ENCODE measurements at places on chromosomes 6 and 20.

DNA sequence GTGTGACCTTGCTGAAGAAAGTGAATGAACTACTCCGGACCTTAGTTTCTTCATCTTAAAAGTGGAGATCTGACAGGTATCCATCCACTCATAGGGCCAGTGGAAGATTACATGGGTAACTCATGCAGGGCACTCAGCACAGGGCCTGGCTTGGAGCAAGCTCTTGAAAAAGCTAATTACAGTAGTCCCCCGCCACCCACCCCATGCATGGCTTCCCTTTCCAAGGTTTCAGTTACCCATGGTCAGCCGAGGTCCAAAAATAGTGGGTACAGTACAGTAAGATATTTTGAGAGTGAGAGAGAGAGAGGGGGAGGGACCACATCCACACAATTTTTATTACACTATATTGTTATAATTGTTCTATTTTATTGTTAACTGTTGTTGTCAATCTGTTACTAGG is 7.1 kb upstream of the PMEPA1 start:
- DNase-seq: no peak

DNA sequence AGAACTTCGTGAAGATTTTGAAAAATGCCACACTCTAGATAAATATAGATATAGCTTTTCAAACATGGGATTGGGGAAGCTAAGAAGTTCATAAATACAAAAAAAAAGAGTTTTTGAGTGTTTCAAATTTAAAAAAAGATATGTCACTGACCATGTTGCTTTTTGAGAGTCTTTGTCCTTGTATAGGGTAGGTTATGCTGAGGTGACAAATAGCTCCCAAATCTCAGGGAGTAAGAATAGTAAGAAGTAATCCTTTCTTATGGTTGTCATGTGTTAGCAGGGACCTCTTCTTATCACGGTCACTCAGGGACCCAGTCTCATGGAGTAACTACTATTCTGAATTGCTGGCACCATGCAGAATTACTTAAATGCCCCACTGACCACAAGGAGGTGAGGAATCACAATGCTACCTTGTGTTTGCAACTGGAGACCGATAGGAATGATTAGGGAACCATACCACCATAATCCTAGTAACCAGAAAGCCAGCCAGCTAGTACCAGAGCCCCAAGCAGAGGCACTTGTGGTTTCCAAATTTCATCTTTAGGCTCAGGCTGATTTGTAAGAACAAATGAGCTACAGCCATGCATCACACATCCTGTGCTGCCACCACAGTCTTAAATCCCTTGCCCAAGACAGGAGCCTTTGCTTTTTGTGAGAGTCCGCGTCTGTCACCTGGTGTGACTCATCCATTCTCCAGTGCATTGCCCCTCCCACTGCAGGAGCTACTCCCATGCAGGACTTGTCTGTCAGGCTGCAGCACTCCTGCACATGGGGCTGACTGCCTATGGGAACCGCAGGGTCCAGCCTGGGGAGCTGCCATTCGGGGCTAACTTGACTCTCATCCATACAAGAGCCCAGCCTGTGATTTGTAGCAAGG is 42.4 kb upstream of the ADGRF4 start:
- DNase-seq: no peak

DNA sequence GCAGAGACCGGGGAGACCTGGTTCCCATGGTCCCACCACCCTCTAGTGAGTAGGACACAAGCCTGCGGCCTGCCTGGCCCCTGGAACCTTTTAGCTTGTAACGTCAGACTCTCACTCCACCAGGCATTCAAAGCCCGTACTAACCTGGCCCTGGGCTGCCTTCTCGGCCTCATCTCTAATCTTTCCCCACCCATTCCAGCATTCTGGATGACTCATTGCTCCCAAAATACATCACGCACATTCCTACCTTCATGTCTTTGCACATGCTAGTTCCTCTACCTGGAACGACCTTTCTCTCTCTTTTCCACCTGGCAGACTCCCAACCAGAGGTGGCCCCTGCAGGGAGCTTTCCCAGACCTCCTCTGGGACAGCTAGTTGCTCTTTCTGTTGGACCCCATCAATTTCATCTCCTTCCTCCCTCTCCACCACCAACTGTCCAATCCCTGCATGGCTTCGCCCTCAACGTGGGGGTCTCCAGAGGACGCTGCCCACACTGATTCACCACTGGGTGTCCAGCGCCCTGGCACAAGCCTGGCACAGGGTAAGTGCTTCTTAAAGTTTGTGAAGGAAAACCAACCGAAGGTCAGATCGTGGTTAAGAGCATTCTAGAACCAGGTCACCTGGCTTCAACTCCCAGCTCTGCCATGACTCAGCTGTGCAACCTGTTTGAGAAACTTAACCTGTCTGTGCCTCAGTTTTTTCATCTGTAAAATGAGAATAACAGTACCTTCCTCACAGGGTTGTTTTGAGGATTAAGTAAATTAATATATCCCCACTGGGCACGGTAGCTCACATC is 35.2 kb downstream of the JPH2 start:
- no peak for DNase-seq

DNA sequence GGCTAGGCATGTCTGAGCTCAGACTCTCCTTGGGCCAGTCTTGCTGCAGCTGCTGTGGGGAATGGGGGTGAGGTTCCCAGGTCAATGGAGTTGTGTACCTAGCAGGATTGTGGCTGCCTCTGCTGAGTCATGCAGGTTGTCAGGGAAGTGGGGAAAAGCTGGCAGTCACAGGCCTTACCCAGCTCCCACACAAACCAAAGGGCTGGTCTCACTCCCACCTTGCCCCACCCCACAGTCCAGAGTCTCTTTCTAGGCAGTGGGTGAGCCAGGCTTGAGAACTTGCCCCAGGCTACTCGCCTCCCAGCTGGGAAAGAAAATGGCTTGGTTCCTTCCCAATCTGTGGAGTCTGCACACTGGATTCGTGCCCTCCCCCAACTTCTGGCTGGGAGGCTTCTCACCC is 65.7 kb downstream of the SCP2D1 start:
- DNase-seq: no peak

GRCh38 chr6:15420959-15421438 is 175.1 kb downstream of the JARID2 start:
- DNase-seq: no peak

- DNase-seq: no peak
Measured at GRCh38 chr6:161226009-161226964, 47.6 kb downstream of the AGPAT4 start.

- no peak for DNase-seq
Measured at GRCh38 chr6:142112451-142113061, 20.2 kb upstream of the GJE1 start.

DNA sequence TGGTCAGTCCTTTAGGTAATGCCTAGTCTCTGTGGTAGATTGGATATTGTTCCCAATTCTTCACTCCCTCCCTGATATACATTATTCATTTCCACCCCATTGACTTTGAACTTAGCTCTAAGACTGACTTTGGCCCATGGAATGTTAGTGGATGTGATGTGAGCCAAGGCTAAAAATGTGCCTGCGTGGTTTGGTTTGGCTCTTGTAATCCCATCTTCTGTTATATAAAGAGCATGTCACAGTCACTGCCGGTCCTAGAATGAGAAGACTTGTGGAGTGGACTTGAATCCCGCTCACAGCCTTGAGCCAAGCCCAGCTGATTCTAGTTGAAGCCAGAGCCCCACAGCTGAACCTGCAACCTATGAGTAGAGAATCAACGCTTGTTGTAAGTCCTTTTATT is 23.6 kb upstream of the DNAAF9 start:
- no peak for DNase-seq

GRCh38 chr6:54681987-54682386 is 164.6 kb upstream of the FAM83B start:
- no peak for DNase-seq

- no peak for DNase-seq
Measured at GRCh38 chr6:137798261-137798660, 68.8 kb upstream of the TNFAIP3 start.

GRCh38 chr6:157075549-157076450 is 247.5 kb downstream of the TMEM242 start:
- no peak for DNase-seq

GRCh38 chr20:5327356-5327755 is 10.6 kb upstream of the PROKR2 start:
- DNase-seq: no peak

DNA sequence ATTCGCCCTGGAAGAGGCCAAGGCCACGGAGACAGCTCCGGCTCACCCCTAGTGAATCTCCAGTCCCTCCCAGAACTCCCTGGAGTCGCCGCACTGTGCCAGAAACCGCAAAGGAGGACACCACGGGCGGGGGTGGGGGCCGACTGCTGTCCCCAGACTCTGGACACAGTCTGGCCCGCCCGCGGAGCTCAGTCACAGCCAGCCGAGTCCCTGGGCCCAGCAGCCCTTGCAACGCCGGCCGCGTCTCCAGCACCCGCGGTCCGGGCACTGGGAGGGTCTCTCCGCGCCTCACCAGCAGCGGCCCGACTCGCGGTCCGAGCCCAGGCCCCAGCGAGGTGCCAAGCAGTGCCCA is 518 bp downstream of the PEX6 start:
- no peak for DNase-seq

- DNase-seq: no peak
Measured at GRCh38 chr6:108739496-108740330, 108.5 kb upstream of the ARMC2 start.

DNA sequence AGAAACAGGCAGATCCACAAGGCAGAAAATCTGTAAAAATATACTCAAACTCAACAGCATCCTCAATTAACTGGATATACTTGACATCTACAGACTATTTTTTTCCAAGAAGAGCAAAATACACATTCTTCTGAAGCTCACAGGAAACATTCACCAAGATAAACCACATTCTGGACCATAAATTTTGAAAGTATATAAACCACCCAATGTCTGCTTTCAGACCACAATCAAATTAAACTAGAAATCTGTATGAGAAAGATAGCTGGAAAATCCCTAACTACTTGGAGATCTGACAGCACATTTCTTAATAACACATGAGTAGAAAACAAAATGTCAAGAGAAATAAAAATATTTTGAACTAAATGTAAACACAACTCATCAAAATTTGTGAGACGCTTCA is 195.5 kb downstream of the ERMARD start:
- DNase-seq: no peak

DNA sequence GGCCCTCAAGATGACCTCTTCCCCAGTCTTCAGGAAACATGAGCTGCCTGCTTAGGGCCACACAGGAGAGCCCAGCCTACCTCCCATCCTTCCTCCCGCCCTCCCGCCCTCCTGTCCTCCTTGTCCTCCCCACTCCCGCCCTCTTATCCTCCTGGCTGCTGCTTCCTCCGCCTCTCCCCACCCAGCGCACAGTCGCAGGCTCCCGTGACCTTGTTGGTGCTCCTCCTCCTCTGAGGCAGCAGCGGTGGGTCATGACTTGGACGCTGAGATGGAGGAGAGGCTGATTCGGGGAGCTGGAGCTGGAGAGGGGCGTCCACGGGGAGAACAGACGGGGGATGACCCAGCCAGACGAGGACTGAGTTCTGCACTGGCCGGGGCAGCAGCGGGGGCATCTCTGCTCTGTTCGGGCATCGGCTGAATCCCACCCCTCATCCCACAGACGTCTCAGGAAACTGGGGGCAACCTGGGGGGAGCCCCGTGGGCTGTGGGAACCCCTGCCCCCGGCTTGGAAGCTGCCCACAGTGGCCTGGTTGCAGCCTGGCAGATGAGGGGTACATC is 32.4 kb downstream of the CHRNA4 start:
- no peak for DNase-seq

GRCh38 chr20:11394145-11394833 is 523.4 kb upstream of the BTBD3 start:
- DNase-seq: no peak

DNA sequence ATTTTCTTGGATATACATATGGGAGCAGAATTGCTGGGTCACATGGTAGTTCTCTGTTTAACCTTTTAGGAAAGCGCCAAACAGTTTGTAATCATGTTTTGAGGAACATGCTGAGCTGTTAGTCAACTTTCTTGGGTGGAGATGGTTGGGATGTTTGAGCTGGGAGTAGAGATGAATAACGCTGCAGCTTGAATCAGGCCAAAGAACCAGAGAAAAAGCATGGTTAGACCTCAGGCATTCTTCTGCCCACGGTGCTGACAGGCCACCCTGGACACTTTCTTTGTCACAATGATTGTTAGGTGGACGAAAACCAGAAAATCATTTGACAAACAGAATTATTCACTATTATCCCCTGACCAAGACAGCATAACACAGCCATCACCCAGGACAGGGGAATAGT is 66.8 kb downstream of the PRDM1 start:
- no peak for DNase-seq

- no peak for DNase-seq
Measured at GRCh38 chr6:118890997-118891790, 2.8 kb upstream of the ASF1A start.

GRCh38 chr20:58995461-58996225 is 11.4 kb downstream of the CTSZ start:
- DNase-seq: no peak

DNA sequence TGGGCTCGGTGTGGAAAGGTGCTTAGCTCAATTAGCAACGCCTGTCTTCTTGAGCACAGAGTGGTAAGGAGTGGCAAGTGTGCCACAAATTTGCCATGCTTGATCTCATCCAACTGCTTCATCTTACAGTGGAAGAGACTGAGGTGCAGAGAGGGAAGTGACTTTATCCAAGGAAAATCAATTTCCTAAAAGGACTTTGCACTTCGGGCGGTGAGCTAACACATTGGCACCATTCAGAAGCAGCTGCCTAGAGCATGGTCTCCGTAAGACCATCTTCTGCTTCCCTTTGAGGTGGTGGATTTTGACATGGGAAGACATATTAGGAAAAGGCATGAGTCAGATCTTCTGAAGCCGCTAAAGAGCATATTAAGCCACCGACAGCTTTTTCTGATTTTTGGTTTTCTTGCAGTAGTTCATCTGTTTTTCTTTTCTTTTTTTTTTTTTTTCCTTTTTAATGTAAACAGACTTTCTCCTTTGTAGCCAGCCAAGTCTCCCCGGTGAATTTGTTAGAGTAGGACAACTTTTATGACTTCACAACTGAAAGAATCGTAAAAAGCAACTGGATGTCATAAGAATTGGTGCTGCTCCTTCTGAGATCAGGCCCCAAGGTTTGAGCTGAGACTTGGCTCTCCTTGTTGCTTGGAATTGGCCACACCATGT is 273.2 kb downstream of the CDC5L start:
- DNase-seq: no peak

- no peak for DNase-seq
Measured at GRCh38 chr6:90294989-90295853, 1.4 kb downstream of the BACH2 start.

- no peak for DNase-seq
Measured at GRCh38 chr6:4910037-4910760, 93.6 kb downstream of the RPP40 start.

DNA sequence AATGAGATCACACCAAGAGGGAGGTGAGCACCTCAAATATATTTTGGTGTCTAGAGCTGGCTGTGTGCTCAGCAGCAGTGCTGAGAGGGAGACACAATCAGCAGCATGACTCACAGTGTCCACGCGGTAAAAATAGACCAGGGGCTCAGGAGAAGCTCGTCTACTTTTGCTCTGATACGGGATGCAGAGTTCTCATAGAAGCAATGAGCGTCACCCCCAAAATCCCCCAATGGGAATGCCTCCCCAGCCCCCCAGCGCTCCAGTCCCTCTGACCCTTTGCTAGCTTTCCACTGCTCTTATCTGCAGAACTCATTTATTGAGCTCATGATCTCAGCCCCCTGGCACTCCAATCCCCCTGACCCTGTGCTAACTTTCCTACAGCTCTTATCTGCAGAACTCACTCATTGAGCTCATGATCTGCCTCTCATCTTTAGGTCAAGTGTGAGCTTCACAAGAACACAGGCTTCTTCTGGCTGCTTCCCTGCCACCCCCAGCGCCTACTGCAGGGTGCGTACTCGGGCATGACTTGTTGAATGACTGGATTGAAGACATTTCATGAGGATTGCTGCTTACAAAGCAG is 34.0 kb downstream of the SYNDIG1 start:
- DNase-seq: no peak

Data from D721Med (cell line).